ENCODE measurements at places on chromosomes 16 and 17. TPM values are rescaled to one million over a fixed set of nuclear protein-coding genes. Genes with fewer than 3 reads are reported as not detected.

The NFAT5 gene
- total RNA-seq, result 52.8 TPM

The CD2BP2 gene
- total RNA-seq, result 29.9 TPM

GRCh38 chr16:84618581-84619460, 943 bp upstream of the COTL1 start:
- H3K27ac ChIP-seq, result peak overlapping the region; percentile 75
- DNase-seq, result no peak
- H3K36me3 ChIP-seq, result no peaks in the 10 kb centered on the region
- no peaks in the 10 kb centered on the region for H3K27me3 ChIP-seq

- no peak for DNase-seq
- H3K4me1 ChIP-seq, result peaks cover 54% of the 10 kb centered on the region
- H3K36me3 ChIP-seq, result peaks cover 30% of the 10 kb centered on the region
- no peaks in the 10 kb centered on the region for H3K27me3 ChIP-seq
- no peak overlapping the region for H3K4me3 ChIP-seq
Observed at GRCh38 chr16:11674818-11675560, 6.7 kb downstream of the SNN start.

DNA sequence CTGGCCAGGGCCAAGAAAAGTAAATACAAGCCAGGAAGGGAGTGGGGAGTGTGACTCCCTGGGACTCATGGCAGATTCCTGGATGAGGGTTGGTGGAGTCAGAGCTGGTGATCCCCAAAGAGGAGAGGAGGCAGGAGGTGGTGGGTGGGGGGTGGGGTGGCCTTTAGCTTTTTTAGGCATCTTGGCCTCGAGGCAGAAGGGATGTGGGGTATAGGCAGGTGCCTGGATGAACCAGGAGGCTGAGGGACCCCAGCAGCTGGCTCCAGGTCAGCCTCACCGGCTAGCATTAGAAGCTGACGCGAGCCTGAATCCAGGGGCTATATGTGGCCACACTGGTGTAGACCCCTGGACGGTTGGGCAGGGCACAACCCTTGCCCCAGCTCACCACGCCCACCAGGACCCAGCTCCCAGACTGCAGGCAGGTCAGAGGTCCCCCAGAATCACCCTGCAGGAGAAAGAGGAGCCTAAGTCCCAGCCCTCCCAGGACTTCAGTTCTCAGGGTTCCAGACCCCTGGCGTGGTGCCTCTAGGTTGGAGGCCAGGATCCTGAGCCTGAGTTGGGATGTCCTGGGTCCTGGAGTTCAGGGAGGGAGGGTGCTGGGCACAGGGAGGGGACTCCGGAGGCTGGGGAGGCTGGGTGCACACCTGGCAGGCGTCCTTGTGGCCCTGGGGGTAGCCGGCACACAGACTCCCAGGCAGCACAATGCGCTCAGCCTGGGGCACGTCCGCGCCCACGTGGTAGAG, 2.8 kb downstream of the PRSS33 start:
- peak overlapping the region; percentile 33 for H3K4me3 ChIP-seq
- no peak overlapping the region for H3K27ac ChIP-seq
- DNase-seq, result peak; percentile 21
- H3K27me3 ChIP-seq, result peaks cover 46% of the 10 kb centered on the region
- H3K36me3 ChIP-seq, result no peaks in the 10 kb centered on the region

DNA sequence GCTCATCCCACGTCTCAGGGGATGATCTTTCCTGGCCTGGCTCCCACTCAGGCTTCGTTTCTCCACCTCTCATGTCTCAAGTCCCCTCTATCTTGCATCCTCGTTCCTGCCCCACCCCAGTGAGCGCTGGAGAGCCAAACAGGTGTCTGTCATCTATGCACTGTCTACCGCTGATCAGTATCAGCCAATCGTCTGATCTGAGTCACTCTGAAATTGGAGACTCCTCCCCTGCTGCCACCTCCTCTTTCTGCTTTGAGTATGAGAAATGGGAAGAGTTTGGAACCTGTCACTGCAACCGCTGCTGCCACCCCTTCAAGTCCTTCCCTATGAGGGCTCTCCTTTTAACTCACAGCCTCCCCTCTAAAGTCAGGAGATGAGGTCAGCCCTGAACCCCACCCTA, 28.0 kb downstream of the FZD2 start:
- H3K36me3 ChIP-seq, result no peaks in the 10 kb centered on the region
- no peaks in the 10 kb centered on the region for H3K27me3 ChIP-seq
- no peaks in the 10 kb centered on the region for H3K4me1 ChIP-seq
- H3K4me3 ChIP-seq, result no peak overlapping the region
- H3K27ac ChIP-seq, result no peak overlapping the region
